Left renal cortex interstitium (tissue), 4 donors: ENCODE measurements at places on chromosomes 3 and 15.

DNA sequence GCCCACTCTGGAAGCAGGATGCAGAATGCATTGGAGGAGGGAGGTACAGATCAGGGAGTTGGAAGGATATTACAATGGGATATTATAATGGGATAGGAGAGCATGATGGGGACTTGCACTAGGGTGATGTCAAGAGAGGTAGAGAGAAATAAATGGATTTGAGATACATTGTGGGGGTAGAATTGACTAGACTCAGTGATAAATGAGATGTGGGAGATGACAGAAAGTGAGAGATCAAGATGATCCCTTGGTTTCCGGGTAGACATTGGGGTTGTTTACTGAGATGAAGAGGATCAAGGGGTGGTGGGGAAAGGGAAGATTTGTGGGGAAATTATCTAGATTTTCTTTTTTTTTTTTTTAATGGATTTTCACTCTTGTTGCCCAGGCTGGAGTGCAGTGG is 42.7 kb downstream of the BFSP2 start:
- DNase-seq: no peak

- DNase-seq: peak; percentile 48
Measured at GRCh38 chr3:132317229-132317948, at the start of gene ACP3. Gene ACP3, plus strand, starts transcription at chr3:132317407. Its CDS starts 50 bp downstream, at chr3:132317457.

DNA sequence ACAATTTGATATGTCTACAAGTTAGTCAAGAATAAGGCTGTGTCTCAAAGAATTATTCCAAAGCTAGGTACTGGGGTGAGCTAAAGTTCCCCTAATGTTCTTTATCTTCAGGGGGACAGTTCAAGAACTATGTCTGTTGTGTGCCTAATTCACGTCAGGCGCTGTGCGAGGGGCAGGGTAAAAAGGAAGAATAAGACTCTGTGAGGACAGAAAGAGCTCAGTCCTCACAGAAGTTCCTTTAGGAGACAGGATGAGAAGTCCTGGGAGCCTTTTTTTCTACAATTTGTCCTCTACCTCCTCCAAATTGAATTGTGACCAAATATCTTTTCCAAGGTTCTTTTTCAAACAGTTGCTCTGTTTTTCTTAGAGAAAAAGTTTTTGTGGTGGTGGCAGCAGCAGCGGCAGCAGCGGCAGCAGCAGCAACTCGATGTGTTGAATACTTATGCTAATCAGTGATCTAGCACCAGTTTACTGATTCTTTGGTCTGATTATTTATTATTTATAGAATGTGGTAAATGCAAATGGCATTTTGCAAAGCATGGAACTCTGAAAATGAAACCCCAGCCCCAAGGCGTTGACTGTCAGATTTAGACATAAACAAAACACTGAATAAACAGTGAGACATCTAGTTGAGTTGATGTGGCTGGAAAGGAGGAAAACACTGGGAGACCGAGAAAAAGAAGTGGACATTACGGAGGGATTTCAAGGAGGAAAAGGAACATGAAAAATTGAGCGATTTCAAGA is 88.6 kb downstream of the GTPBP8 start:
- no peak for DNase-seq

DNA sequence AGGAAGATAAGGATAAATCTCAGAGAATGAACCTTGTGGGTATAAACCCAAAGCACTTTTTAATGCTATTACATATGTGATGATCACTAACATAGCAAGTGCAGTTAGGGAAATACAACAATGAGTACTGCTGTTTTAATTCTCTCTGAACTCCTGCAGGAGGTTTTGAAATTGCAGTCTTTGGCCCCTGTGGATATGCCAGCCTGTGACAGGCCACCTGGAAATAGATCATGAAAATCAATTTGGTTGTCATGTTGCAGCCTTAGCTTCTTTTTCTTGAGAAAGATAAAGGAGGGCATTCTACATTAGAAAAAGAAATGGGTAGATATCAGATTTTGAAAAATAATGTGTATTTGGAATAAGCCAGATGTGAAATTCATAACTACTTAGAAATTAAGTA is 103.6 kb downstream of the RSRC1 start:
- no peak for DNase-seq

DNA sequence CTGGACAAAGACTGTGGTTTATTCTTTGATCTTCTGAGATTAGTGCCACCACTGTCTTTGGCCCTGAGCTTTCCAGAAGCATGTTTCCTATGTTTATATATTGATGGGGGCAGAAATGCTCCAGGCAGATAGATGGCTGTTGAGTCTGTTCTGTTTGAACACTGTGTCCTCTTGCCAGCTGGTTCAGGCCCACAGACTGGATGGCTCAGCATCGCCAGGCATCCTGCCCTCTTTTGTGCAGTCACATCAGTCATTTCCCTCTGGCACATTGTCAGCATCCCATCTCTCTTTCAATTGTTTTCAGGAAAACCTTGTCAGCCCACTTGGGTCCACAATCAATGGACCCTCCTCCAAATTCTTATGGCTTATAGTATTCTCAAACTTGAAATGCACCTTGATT is 141.2 kb downstream of the NEK11 start:
- no peak for DNase-seq

- no peak for DNase-seq
Measured at GRCh38 chr3:120622870-120623726, 27.0 kb downstream of the NDUFB4 start.

- DNase-seq: no peak
Measured at GRCh38 chr15:29570948-29571791, 251.1 kb downstream of the TJP1 start.

- DNase-seq: no peak
Measured at GRCh38 chr3:169022457-169022856, 641.1 kb downstream of the MECOM start.
